ENCODE measurements at places on chromosomes 16 and 17.

- no peak for DNase-seq
- H3K4me3 ChIP-seq, result no peak overlapping the region
- H3K27me3 ChIP-seq, result no peaks in the 10 kb centered on the region
- no peak overlapping the region for H3K27ac ChIP-seq
- peaks cover 41% of the 10 kb centered on the region for H3K36me3 ChIP-seq
Observed at GRCh38 chr16:66719246-66719645, 22.7 kb upstream of the CMTM4 start.

DNA sequence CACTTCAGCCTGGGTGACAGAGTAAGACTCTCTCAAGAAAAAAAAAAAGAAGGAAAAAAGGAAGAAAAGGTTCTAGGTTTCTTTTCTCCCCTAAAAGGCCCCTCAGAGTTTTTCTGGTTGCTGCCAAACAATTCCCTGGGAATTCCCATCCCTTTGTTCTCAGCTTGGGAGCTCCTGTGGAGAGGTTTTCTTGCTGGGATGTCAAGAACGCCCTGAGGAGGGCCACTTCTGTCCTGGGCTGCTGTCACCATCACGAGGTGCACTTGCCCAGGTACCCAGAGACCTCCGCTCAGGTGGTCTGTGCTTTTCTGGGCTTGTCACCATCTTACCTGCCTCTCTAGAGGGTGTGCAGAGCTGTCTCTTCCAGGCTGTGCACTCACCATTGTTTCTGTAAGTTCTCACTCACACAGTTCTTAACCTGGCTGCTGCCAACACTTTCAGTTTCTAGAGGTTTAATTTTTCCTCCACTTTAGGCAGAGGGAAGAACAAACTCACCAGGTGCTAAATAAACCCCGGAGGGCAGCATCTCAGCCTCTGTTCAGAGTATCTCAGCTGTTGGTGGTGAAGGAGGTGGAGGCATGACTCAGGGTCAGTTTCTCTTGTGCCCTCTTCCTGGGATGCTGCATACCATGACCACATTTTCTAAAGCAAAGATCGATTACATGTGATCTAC is 2.4 kb upstream of the COX6A2 start:
- H3K4me1 ChIP-seq, result no peaks in the 10 kb centered on the region
- no peak overlapping the region for H3K4me3 ChIP-seq
- no peak overlapping the region for H3K27ac ChIP-seq
- DNase-seq, result no peak
- no peaks in the 10 kb centered on the region for H3K27me3 ChIP-seq
- no peaks in the 10 kb centered on the region for H3K36me3 ChIP-seq

- no peak overlapping the region for H3K27ac ChIP-seq
- no peak for DNase-seq
- H3K4me1 ChIP-seq, result no peaks in the 10 kb centered on the region
- H3K4me3 ChIP-seq, result no peak overlapping the region
- H3K27me3 ChIP-seq, result no peaks in the 10 kb centered on the region
- no peaks in the 10 kb centered on the region for H3K36me3 ChIP-seq
Observed at GRCh38 chr17:79365836-79366770, 244.7 kb downstream of the RBFOX3 start.

- H3K27me3 ChIP-seq, result no peaks in the 10 kb centered on the region
- H3K36me3 ChIP-seq, result peaks cover 2% of the 10 kb centered on the region
- H3K4me3 ChIP-seq, result no peak overlapping the region
- no peak for DNase-seq
Observed at GRCh38 chr17:40623419-40624210, 24.0 kb downstream of the SMARCE1 start.

DNA sequence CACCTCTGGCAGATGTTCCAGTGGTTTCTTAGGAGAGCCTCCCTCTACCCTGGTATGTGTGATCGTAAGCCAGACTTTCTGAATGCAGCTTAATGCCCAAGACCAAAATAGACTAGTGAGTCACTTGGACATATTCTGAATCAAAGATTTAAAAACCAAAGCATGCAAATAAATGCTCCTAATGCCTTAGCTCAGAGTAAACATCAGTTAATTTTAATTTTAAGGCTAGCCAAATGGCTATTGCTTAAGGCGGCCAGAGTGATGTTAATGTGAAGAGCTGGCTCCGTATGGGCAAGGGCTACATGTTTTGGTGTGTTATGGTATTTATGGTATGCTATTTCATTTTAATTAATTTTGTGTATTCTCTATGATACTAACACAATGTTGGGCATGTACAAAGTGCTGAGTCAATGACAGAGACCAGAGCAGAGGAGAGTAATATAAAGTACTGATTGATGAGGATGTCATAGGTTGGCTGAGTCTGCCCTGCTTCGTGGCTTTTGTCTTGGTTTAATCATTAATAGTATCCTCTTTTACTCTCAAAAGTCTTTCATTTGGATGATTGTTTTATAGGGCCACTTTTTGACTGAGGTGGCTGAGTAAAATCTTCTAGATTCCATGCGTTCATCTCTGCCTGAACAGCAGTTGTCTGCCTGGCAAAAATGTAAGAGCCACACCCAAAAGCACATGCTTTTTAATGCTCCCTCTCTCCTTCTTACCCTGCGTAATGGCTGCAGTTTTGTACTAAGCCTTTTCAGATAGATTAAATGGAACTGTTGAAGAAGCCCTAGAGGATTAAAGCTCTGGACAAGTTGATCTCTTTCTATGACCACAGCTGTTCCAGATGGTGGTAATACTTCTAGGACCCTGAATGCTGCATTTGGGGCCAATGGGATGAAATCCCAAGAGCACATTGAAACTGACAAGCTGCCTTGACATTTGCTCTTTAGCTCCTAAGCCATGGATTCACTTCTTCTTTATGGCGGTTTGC is 59.6 kb downstream of the MAP2K6 start:
- no peak for DNase-seq
- no peak overlapping the region for H3K4me3 ChIP-seq
- H3K27ac ChIP-seq, result no peak overlapping the region
- H3K4me1 ChIP-seq, result no peaks in the 10 kb centered on the region
- no peaks in the 10 kb centered on the region for H3K27me3 ChIP-seq
- no peaks in the 10 kb centered on the region for H3K36me3 ChIP-seq

DNA sequence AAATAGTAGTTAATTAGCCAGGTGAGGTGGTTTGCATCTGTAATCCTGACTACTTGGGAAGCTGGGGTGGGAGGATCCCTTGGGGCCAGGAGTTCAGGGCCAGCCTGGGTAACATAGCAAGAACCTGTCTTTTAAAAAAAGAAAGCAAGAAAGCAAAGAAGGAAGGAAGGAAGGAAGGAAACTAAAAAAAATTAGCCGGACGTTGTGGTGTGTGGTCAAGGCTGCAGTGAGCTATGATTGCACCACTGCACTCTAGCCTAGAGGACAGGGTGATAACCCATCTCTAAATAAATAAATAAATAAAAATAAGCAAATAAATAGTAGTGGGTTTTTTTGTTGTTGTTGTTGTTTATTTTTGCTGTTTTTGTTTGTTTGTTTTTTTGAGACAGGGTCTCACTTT is 39.3 kb upstream of the MAP2K6 start:
- no peaks in the 10 kb centered on the region for H3K36me3 ChIP-seq
- no peaks in the 10 kb centered on the region for H3K4me1 ChIP-seq
- H3K27ac ChIP-seq, result no peak overlapping the region
- H3K27me3 ChIP-seq, result no peaks in the 10 kb centered on the region

DNA sequence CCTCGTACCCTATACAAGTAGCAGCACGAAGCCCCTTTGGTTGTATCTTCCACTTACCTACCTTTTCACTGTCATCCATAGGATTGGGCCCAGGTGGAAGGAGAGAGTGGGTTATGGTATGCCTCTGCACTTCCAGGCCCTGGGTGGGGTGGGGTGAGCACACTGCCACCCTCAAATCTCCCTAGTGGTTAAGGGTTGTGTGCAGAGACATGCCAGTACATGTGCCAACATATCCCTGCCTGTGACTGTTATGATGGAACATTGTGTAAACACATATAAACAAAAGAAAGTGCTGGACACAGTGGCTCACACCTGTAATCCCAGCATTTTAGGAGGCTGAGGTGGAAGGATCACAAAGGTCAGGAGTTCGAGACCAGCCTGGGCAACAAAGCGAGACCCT is 11.1 kb downstream of the HROB start:
- no peaks in the 10 kb centered on the region for H3K27me3 ChIP-seq
- DNase-seq, result no peak
- no peaks in the 10 kb centered on the region for H3K4me1 ChIP-seq

- H3K4me3 ChIP-seq, result no peak overlapping the region
- peak overlapping the region; percentile 73 for H3K27ac ChIP-seq
- no peak for DNase-seq
- no peaks in the 10 kb centered on the region for H3K27me3 ChIP-seq
- peaks cover 31% of the 10 kb centered on the region for H3K4me1 ChIP-seq
- no peaks in the 10 kb centered on the region for H3K36me3 ChIP-seq
Observed at GRCh38 chr17:59790910-59791309, 83.5 kb downstream of the VMP1 start.

Data from ascending aorta (tissue), 2 donors.